ENCODE measurements at places on chromosomes 7 and 10.

DNA sequence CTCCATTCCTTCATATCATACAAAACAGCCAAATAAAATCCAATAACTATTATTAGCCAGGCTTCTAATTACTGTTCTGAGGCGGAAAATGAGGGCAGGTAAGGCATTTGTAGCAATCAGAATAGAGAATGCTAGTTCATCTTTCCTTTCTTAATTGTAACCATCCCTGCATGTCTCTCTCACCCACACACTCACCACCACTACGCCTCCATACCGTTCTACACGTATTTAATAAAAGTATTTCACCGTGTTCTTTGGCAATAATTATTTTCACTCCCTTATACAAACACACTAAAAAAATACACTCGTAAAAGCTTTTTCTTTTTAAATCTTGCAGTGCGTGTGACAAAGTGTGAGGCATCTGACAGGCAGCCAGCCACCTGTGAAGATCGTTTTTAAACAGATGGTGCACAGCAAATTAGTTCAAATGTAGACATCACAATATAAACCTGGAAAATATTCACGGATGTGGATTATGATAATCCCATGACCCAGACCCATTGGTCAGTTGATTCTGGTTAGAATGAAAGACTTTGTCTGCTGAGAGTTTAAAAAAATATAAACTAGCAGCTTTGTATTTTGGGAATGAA, 653.6 kb downstream of the REEP3 start:
- DNase-seq = no peak

GRCh38 chr7:135772639-135773222, 24.1 kb upstream of the FAM180A start:
- no peak for DNase-seq

- DNase-seq = no peak
These were observed 8.3 kb downstream of the TLL2 start for GRCh38 chr10:96505150-96506136.

GRCh38 chr10:128908099-128908498, 558.9 kb upstream of the MGMT start:
- no peak for DNase-seq

DNA sequence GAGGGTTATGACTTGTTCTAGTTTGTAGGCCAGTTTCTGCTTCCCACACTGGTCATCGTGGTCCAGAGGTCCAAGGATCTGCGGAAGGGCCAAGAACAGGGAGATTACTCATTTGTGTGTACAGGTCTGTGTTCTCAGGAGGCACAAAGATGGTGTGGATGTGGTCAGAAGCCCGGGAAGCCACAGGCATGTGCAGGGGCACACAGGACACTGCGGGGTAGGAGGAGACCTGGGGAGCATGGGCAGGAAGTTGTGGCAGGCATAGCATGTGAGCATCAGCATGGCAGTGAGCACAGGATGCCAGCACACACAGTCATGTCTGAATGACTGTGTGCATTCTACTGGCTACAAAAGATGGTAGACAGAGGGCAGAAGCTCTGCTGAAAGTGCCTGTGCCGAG, 445.8 kb downstream of the PLXNA4 start:
- DNase-seq = no peak

DNA sequence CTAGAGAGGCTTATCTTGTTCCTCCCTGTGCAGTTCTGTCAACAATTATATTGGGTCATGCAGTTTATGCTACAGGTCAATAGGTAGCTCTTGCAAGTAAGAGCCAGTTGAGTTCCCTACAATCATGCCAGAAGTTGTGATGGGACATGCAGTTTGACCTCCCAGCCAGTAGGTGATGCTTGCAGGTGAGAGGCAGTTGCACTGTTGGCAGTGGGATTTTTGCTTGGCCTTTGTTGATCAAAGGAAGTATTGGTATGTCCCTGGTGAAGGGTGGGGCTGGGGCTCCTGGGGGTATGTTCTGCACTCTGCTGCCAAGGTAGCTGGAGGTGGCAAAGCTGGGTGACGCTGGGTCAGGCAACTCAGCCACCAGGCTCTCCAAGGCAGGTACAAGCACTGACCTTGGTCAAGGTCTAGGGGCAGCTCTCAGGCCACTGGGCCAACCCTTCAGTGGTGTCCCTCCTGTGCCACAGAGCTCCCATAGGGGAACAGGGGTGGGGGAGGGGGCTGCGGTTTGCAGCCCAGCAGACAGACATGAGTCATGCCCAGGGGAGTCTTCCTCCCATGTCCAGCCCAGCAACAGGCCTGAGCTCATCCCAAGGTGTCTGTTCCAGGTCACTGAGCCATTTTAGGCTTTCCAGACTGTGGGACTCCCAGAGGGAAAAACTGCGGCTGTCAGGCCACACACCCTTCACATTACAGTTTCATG, 43.3 kb downstream of the MEOX2 start:
- DNase-seq = no peak

DNA sequence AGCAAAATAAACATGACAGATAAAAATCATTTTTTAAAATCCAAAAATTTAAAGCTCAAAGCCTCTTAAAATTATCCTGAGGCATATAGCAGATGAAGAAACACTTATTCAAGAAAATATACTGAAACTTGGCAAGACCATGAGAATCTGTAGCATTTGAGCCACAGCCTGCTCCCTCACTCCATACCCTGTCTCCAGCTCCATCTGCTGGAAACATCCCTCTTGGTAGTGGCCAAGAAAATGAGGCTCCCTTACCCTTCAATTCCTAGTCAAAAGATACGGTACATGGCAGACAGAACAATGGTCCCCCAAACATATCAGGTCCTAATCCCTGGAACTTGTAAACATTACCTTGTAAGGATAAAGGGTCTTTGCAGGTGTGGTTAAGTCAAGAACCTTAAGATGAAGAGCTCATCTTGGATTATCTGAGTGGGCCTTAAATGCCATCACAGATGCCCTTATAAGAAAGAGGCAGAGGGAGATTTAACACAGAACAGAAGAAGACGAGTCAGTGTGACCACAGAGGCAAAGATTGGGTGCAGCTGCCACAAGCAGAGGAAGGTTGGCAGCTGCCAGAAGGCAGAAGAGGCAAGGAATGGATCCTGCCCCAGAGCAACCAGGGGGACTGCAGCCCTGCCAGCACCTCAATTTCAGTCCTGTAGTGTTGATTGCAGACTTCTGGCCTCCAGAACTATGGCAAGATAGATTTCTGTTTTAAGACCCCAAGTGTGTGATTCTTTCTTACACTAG, 149.4 kb downstream of the ZNF248 start:
- no peak for DNase-seq

DNA sequence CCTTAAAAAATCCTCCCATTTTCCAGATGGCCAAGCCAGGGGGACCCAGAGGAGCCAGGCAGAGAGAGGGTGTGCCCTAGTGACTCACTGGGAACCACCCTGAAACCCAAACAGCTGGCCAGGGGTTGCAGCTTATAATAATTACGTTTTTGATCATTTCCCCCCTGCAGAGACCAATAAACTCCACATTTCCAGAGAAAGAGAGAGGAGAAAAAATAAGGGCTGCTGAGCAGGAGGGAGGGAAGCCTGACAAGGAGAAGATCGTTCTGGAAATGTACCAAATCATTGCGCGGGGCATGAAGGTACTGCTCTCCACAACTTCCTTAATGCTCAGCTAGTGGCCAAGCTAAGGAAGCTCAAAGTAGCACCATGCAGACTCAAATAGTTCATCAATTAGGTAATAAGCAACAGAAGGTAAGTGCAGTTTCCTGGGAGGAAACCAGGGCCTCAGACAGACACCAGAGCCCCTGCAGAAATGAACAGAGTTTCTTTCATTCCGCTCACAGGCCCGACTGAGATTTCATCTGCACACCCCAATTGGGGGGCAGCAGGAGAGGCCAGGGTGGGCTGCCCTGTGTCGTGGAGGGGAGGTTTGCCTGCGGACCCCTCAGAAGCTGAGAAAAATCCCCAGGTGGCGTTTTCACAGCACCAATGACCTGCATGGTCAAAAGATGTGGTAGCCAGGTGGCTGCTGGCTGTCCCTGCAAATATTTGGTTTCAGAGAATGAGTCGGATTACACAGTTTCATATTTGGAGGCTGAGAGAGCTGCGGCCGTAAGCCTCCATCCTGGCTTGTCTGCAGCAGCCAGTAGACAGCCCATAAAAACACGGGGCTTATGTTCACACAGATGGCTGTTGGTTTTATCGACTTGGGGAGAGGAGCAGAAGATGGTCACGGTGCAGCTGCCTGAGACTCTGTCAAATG, 153.2 kb upstream of the LYZL2 start:
- DNase-seq = no peak

- no peak for DNase-seq
These were observed 31.8 kb upstream of the GPAM start for GRCh38 chr10:112215342-112215774.

- DNase-seq = no peak
These were observed 154.9 kb downstream of the EMX2 start for GRCh38 chr10:117697402-117697801.

GRCh38 chr10:26725837-26726727, 28.6 kb downstream of the PDSS1 start:
- DNase-seq = no peak

GRCh38 chr7:79063019-79063698, 390.3 kb downstream of the MAGI2 start:
- no peak for DNase-seq

- DNase-seq = no peak
These were observed 167.6 kb downstream of the GRID1 start for GRCh38 chr10:86199041-86199440.

- DNase-seq = no peak
These were observed 11.8 kb upstream of the ACTA2 start for GRCh38 chr10:88964360-88964759.

GRCh38 chr7:47693216-47693615, 111.3 kb upstream of the TNS3 start:
- DNase-seq = no peak

- no peak for DNase-seq
These were observed 25.4 kb upstream of the INPP5F start for GRCh38 chr10:119700321-119700954.

DNA sequence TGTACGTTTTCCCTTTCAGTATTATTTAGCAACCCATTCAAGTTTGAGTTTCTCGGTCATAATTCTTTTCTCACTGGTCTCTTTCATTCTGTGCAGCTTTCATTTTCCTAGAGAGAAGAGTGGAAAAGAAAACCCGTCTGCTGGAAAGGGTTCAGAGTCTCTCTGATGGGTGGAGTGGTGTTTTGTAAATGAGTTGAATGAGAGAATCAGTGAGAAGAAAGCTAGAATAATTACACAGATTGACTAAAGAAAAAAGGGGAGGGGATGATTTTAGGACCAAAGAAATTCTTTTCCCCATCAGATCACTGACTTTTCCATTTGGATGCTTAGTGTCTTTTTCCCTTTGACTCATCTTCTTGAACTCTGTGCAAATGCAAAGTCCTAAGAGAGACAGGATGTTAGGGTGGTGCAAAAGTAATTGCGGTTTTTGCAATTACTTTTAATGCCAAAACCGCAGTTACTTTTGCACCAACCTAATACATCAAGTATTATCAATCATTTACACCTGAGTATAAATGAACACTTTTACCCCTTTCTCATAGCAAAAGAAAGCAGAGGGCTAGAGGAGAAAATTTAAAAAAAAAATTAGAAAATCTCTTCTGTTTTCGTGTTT, 242.1 kb upstream of the SP4 start:
- no peak for DNase-seq

DNA sequence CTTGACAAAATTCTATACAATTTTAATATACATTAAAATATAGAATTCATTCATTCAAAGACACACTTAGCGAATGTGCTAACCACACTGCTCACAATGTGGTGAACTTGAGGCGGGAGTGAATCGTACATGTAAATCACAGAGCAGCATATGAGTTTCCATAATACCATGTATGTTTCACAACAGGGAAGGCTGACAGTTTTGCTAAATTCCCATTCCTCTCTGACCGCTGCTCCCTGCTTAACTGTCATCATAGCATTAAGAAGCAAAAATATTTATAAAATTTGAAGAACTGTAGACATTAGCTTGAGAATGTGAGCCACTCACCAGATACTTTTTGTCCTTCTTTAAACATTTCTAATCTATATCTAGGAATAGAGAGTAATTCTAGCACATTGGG, 763.3 kb downstream of the MAGI2 start:
- no peak for DNase-seq

Data from stimulated activated CD4-positive, alpha-beta T cell treated with anti-CD3 and anti-CD28 coated beads, Interleukin-1b, Interleukin-23, amount 100 ng/mL, for 1 hour (primary cell).